ENCODE measurements at places on chromosomes 1 and 21.

GRCh38 chr1:113133038-113133437, 60.0 kb downstream of the LRIG2 start:
- no peak for DNase-seq

GRCh38 chr1:109369167-109369746, 28.5 kb downstream of the SORT1 start:
- no peak for DNase-seq

DNA sequence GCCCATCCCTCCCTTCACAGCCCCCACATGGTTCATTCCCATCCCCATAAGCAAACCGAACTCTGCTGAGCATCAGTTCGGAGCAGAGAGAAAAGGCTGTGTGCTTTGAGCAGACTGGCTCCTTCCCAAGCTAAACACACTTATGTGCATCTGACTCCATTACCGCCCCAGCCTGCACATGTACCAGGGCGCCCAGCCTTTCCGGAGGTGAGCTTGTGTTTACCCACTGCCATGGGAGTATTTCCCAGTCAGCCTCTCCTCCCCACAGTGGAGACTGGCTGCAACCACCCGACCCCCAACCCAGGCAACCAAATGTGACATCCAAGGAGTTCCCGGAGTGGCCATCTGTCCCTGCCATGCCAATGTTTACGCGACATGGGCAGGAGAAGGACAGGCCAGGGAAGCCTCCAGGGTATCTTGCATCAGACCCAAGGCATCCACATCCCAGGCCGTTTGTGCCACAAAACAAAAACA, 9.4 kb downstream of the TIAM1 start:
- no peak for DNase-seq

DNA sequence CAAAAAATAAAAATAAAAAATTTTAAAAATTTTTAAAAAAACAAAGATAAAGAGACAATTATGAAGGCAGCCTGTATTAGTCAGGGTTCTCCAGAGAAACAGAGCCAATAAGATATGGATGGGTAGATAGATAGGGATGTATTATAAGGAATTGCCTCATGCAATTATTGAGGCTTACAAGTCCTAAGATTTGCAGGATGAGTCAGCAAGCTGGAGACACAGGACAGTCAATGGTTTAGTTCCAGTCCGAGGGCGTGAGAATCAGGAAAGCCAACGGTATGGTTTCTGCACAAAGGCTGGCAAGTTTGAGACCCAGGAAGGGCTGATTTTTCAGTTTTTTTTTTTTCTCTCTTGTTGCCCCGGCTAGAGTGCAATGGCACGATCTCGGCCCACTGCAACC, 24.1 kb upstream of the EIF4G3 start:
- DNase-seq = peak; percentile 34

- no peak for DNase-seq
These were observed 78.2 kb upstream of the CAPZB start for GRCh38 chr1:19563324-19564097.

GRCh38 chr21:45875881-45876280, 105.7 kb upstream of the COL6A1 start:
- no peak for DNase-seq

- no peak for DNase-seq
These were observed 130.0 kb upstream of the ZNF648 start for GRCh38 chr1:182191381-182192115.

GRCh38 chr1:200518524-200518923, 102.0 kb downstream of the KIF14 start:
- DNase-seq = peak; percentile 51

DNA sequence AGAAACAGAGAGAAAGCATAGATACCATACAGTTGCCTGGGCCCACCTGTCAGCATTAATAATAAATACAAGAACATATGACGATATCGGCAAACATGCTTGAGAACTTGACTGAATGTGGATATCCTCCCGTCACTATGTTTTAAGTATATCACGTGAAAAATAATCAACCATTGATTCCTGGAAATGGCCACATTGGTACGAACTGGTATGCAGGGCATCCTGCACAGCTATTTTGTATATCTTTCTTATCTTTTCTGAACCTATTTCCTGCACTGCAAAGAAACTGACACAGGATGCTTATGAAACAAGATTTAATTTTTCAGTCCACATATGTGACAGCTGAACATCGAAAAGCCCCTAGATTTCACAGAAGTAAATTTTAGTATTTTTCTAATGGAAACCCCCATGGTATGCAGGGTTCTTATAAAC, 22.8 kb upstream of the RGS1 start:
- DNase-seq = no peak

- DNase-seq = peak; percentile 84
These were observed 39.2 kb upstream of the LRRC8D start for GRCh38 chr1:89781494-89782126.

DNA sequence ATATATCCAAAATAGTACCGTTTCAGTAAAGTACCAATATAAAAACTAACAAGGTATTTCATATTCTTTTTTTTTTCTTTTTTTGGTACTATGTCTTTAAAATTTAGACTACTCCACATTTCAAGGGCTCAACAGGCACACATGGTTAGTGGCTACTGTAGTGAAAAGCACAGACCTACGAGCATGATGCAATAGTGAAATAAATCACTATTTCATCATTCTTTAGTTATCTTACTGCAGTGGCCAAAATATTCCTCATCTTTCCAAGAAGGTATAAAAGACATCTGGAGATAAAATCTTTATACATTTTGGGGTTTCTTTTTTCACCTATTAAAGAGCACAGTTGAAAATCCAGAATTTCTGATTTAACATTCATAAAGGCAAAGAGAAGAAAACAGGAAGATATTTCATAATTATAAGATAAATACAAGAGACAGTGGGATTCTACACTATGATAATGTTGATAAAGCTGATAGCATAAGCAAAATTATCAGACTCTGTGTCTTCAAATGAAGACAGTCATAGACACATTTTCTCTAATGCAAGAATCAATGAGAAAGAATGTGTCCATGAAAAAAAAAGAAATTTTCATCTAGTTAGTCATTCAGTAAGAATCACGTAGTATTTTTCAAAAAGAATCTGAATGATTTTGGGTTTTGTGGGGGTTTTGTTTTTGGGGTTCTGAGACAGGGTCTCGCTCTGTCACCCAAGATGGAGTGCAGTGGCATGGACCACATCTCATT, 41.9 kb downstream of the CEP170 start:
- no peak for DNase-seq

- DNase-seq = peak; percentile 49
These were observed 41.4 kb downstream of the TARBP1 start for GRCh38 chr1:234437423-234438171.

- peak; percentile 83 for DNase-seq
These were observed 4.9 kb downstream of the SH3BGRL3 start for GRCh38 chr1:26284597-26285347.

DNA sequence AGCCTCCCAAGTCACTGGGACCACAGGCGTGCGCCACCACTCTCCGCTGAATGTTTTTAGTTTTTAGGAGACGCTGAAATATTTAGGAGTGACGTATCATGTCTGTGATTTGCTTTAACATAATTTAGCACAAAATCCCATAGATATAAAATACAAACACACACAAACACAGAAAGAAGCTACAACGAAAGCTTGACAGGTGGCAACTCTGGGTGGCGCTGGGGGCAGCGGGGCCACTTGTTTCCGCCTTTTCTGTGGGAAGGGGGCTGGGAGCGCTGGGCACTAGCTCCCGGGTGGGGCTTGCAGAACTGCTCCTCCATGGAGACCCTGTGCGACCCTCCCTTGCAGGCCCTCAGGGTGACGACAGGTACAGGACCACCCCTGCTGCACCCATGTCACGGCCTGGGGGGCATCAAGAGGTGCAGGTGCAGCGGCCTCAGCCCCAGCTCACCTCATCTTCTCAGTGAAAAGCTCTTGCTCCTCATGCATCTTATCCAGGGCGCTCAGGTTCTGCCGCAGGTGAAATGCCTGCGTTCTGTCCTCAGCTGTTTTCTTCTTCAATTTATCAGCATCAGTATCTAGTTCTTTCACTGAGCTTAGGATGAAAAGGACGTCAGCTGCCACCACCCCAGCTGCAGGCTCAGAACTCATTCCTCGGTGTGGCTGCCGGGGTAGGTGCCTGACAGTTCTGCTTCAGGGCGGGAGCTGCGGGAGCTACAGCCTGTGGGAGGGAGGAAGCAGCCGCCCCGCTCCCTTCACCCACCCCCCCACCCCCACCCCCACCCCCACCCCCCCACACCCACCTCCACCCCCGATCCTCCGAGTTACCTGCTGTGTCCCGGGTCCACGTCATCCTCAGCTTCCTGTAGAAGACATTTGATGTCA, 15.3 kb downstream of the CFAP74 start:
- DNase-seq = no peak

DNA sequence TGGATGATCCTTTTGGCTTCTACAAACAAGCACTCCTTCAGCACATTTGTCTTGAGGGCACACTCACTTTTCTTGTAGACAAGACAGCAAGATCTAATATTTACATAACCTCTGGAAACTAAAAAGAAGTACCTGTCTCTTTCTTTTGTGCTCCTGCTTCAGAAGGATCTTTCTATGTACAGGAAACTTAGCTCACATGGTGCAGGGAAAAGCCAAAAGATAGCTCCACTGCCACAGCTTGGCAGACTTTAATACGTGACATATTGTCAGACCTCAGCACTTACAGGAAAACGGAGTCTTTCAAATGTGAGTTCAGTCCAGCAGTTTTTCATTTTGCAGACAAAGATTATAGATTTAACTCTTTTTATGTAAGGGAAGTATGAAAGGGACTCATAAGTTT, 225.5 kb upstream of the SAMSN1 start:
- DNase-seq = no peak

GRCh38 chr1:170518965-170519364, 13.0 kb upstream of the GORAB start:
- DNase-seq = no peak

Measured in kidney tubule cell (primary cell).